Activated T-helper 1 cell treated with anti-CD3 and anti-CD28 coated beads, Interleukin-2, amount 50 U/mL, for 16 hours (primary cell): ENCODE measurements at places on chromosomes 16 and 17.

GRCh38 chr17:37094391-37094790 is 145.6 kb downstream of the AATF start:
- DNase-seq = no peak

DNA sequence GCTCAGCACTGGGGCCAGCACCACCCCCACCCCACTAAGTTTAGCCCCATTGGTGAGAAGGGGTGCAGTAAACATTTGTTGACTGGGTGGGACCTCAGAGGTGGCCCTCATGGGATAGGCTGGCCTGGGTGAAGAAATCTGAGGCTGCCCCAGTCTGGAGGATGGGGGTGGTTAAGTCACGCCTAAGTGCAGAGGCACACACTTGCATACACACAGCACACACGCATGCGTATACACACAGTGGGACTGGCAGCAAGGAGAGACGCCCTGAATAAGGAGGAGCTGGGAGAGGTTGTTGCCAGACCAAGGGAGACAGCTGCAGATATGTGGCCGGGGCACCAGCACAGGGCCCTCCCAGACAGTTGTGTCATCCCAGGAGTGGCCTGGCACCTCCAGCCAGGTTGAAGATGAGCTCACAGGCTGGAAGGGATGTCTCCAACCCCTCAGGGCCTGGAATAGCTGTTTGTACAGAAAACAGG is 3.0 kb upstream of the BCAR1 start:
- no peak for DNase-seq

DNA sequence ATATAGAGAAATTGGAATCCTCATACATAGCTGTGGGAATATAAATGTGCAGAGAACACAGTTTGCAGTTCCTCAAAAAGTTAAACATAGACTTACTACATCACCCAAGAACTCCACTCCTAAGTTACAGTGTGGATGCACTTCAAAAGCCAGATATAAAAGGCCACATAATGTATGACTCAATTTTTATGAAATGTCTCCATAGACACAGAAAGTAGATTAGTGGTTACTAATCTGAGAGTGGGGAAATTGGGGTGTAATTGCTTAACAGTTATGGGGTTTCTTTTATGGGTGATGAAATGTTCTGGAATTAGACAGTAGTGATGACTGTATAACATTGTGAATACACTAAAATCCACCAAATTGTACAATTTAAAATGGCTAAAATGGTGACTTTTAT is 60.9 kb downstream of the CACNG1 start:
- no peak for DNase-seq

DNA sequence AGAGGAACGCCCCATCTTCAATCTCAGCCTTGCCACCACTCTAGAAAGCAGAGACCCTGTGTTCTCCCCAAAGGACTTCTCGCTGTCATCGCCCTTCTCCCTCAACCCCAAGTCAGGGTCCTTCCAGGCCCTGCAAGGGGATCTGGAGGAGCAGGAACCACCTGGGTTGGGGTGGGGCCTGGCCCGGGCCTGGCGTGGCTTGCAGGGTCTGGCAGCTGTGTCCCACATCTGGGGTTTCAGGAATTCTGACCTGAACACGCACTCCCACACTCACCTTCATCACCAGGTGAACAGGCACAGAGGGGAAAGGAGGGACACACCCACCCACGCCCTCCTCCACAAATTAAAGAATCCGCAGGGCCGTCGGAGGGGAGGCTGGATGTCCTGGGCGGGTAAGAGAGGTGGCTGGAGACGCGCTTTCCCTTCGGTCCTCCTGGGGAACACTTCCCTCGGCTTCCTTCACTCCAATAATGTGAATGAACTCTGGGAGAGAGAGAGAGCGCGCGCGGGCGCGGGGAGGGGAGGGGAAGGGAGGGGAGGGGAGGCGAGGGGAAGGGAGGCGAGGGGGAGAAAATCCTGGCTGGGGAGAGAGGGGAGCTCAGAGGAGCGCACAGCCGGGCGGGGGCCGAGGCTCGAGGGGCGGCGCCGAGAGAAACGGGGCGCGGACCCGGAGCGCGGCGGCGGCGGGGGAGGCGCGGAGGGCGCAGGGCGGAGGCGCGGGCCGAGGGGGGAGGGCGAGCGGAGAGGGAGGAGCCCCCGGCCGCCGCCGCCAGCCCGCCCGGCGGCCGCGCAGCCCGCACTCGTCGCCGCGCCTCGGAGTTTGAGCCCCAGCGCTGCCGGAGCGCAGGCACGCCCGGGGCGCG is at the start of gene CACNG4:
Gene CACNG4, plus strand, starts transcription at position 799 of the 863 bp plus-strand sequence. CDS start 205 bp downstream, outside the sequence.
- DNase-seq = no peak

DNA sequence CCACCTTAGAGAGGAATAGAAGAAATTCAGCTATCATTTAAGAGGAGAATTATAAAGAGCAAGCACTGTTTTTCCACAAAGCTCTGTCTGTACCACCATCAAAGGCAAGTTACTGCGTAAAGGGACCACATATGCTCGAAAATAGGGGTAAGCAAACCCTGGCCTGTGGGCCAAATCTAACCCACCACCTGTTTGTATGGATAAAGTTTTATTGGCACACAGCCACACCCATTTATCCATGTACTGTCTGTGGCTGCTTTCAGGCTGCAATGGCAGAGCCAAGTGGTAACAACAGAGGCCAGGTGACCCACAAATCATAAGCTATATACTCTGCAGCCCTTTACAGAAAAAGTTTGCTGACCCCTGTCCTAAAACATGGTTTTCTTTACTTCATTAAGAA is 180.3 kb downstream of the MRTFB start:
- DNase-seq = no peak

DNA sequence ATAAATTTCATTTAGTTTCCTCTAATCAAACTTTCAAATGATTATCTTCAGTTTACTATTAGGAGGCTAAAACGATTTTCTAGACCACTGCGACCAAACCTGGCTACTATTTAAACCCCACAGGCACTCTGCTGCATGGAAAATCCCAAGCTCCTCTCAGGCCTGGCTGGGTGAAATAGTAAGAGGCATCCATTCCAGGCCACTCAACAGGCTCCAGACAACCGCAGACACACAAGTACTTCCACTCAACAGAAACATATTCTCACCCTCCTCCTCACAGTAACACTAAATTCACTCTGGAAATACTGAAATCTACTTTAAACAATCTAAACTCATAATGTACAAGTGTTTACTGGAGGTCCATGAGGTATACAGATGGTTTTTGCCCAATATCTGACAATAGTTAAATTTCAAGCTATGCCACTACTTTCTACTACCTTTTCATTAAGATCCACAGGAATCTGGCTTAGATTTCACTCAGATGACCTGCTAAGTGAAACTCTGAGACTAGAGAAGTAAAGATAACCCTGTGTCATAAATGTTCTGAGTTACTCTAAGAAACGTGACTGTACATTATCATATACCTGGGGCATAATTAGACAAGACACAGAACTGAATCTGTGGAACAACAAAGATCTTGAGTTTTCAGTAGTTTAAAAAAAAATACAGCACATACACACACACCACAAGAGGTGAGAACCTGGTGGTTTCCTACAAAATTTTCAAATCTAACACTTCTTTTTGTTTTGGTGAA is 10.4 kb downstream of the VPS53 start:
- DNase-seq = no peak

DNA sequence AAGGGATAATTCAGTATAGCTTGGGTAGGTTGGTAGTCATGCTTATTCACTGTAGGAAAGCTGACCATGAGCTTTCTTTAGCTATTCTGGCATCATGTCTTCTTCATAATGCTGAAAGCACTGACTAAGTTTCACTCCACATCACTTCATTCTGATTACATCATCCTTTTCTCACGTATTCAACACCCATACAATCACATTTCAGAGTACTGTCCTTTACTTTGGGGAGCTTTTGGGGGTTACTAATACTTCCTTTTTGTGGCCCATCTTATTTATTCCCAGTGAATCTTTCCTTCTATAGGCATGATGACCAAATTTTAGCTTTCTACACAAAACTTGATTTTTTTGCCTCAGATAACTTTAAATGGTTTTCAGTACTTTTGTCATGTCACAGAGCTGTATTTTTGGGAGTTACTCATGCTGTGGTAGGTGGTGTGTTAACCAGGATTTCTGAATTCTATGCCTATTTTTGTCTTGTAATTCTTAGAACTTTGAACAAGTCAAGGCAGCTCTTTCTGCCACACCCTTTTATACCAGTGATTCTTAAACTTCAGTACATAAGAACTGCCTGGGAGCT is 23.5 kb downstream of the TADA2A start:
- no peak for DNase-seq
